ENCODE measurements at places on chromosomes 2 and 18. TPM values are rescaled to one million over a fixed set of nuclear protein-coding genes. Genes with fewer than 3 reads are reported as not detected.

The SLC25A12 gene
- total RNA-seq = 9.9 TPM

The MTIF2 gene
- total RNA-seq = 101 TPM

The DLX1 gene
- 0.14 TPM for total RNA-seq

The ZNF521 gene
- 0.07 TPM for total RNA-seq

The LOXL3 gene
- total RNA-seq = 0.34 TPM

The STAT4 gene
- total RNA-seq = 9.2 TPM

The KIAA2012 gene
- total RNA-seq = not detected

The ANKRD30BL gene
- not detected for total RNA-seq

The ST6GAL2 gene
- under 0.01 TPM for total RNA-seq

The CPLX4 gene
- not detected for total RNA-seq

The CRYGD gene
- not detected for total RNA-seq

The SIX3 gene
- total RNA-seq = 4.1 TPM

The POTEJ gene
- total RNA-seq = not detected

The HNMT gene
- total RNA-seq = 2.1 TPM

The NAT8 gene
- total RNA-seq = not detected

The HOXD3 gene
- not detected for total RNA-seq

The TUBA4B gene
- total RNA-seq = not detected

The BUB1 gene
- total RNA-seq = 1.4 TPM

The NCKAP1 gene
- 413 TPM for total RNA-seq

The UNC80 gene
- total RNA-seq = 0.21 TPM

The ZSWIM2 gene
- total RNA-seq = not detected

The ARHGAP25 gene
- 1.7 TPM for total RNA-seq

The PRSS56 gene
- total RNA-seq = not detected

The MC4R gene
- total RNA-seq = not detected

The IL36B gene
- under 0.01 TPM for total RNA-seq

The CABYR gene
- total RNA-seq = 1.4 TPM

The TMEM169 gene
- total RNA-seq = 0.34 TPM

The CENPA gene
- 0.07 TPM for total RNA-seq

The RASGRP3 gene
- under 0.01 TPM for total RNA-seq

The SCN2A gene
- total RNA-seq = 0.64 TPM

The CFAP53 gene
- total RNA-seq = 0.68 TPM

The FTCDNL1 gene
- 2.3 TPM for total RNA-seq

The NOSTRIN gene
- total RNA-seq = under 0.01 TPM

The TRIB2 gene
- 4.4 TPM for total RNA-seq

The COL4A4 gene
- 0.43 TPM for total RNA-seq

The CCDC121 gene
- 1.2 TPM for total RNA-seq

The DPP10 gene
- not detected for total RNA-seq

The FIGN gene
- total RNA-seq = 1.6 TPM

The ADI1 gene
- total RNA-seq = 32.5 TPM

The PSD4 gene
- total RNA-seq = 29.4 TPM
